ENCODE measurements at places on chromosomes 7 and 10.

- no peak for DNase-seq
These were observed 30.2 kb downstream of the MICALL2 start for GRCh38 chr7:1428941-1429501.

- no peak for DNase-seq
These were observed 146.8 kb upstream of the SLC26A5 start for GRCh38 chr7:103592844-103593243.

- no peak for DNase-seq
These were observed 12.2 kb downstream of the GPR26 start for GRCh38 chr10:123678376-123678775.

GRCh38 chr7:135207406-135208101, 3.8 kb downstream of the WDR91 start:
- no peak for DNase-seq

DNA sequence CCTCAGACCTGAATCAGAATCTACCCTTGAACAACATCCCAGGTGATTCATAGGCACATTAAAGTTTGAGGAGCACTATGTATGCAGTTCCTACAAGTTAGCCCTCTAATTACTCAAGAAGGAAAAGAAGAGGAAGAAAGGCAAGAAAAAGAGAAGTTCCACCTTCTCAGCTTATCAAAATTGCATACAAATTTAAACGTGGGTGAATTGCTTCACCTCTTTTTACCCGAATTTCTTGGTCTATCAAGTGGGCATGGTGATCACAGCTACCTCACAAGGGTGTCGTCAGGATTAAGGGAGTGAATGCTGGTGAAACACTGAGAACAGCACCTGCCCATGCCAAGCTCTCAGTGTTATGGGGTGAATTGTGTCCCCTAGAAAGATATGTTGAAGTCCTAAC, 43.8 kb upstream of the PAPSS2 start:
- DNase-seq = no peak

- no peak for DNase-seq
These were observed 4.5 kb upstream of the CYP26A1 start for GRCh38 chr10:93069245-93069561.

- DNase-seq = no peak
These were observed 2.4 kb downstream of the TRPV6 start for GRCh38 chr7:142883145-142883544.

DNA sequence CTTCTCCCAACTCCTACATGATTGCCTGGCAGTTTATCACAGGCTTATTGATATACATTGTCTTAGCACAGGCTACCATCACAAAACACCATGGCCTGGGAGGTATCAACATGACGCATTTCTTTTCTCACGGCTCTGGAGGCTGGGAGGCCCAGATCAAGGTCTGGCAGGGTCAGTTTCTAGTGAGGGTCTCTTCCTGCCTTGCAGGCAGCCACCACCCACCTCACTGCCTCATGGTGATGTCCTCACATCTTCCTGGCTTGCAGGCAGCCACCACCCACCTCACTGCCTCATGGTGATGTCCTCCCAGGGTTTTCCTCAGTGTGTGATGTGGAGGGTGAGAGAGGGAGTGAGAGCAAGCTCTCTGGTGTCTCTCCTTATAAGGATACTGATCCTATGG, 599.3 kb upstream of the MKI67 start:
- DNase-seq = no peak

DNA sequence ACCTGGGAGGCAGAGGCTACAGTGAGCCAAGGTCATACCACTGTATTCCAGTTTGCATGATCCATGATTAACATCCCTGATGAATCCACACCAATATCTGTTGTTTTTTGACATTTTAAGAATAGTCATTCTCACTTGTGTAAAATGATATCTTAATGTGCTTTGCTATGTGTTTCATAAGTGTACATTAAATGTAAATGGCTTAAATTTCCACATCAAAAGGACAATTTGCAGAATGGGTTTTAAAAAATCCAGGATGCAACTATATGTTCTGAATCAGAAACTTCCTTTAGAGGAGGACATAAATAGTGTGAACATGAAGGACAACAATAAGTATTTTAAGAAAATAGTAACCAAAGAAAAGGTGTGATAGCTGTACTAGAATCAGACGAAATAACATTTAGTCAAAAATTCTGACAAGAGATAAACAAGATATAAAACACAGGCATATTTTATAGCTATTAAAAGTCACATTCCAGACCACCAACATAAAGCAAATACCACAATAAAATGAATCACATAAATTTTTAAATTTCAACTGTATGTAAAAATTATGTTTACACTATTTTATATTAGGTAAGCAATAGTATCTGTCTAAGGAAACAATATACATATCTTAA, 42.4 kb downstream of the AKR1C3 start:
- DNase-seq = no peak

DNA sequence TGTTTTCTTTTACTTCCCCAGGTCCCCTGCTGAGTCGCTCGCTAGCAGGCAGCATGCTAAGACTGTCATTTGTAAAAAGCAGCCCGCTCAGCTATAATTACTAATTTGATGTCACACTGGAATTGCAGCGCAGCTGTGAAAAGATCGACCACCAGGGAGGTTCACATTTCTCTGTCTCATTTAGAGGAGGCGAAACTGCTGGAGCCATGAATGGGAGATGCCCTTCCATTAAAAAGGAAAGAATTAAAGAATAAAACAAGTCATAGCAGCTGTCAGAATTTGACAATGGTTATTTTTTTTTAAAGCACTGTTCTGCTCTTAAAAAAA, 153.5 kb downstream of the PIP4K2A start:
- no peak for DNase-seq

DNA sequence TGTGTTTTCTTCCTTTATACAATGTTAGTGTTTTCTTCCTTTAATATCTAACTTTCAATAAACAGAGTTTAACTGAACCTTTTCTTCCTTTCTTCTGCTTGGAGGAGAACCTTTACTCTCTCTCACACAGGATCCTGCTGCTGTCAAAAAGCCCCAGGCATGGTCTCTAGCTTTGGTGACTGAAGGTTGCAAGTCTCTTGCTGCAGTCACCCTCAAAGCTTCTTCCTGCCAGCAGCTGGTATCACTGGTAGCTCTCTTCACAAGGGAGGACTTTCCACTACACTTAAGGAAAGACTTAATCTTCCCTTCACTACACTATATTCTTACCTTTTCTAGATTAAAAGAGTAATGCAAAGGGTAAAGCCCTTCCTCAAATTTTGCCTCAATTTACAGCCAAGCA, 153.4 kb downstream of the SGMS1 start:
- DNase-seq = no peak

GRCh38 chr7:39847227-39847626, 102.8 kb upstream of the CDK13 start:
- no peak for DNase-seq

DNA sequence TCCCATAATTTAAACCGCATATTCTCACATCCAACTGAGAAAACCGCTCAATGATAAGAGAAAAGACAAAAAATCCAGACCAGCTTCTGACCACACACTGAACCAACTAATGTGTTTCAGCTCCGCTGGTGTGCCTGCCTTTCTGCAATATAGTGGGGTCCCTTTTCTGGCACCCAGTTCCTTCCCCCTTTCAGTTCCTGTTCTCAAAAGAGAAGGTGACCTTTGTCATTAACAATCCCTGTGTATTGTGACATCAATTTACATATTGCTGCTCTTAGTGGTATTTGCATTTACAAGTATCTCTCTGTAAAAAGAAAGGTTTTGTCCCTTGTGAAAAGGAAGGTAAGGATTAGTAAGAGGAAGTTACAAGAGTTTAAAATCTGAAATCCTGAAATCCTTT, 1.4 kb downstream of the PPP1R17 start:
- DNase-seq = peak; percentile 8

DNA sequence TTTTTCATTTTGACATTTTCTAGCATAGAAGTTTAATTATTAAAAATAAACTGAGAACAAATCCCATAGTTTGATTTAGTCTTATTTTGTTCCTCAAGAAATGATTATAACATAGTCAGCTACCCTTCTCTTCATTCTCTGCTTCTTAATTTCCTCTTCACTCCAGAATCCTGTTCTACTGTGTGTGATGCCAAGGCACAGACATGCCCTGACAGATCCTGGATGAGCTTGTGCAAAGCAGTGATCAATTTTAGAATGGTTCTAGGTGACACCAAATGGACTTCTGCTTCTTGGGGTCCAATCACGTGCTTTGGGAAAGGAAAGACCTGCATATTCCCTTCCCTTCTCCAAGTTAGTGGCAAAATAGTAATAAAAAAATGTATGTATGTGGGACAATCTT, 665.6 kb downstream of the MAGI2 start:
- DNase-seq = no peak

DNA sequence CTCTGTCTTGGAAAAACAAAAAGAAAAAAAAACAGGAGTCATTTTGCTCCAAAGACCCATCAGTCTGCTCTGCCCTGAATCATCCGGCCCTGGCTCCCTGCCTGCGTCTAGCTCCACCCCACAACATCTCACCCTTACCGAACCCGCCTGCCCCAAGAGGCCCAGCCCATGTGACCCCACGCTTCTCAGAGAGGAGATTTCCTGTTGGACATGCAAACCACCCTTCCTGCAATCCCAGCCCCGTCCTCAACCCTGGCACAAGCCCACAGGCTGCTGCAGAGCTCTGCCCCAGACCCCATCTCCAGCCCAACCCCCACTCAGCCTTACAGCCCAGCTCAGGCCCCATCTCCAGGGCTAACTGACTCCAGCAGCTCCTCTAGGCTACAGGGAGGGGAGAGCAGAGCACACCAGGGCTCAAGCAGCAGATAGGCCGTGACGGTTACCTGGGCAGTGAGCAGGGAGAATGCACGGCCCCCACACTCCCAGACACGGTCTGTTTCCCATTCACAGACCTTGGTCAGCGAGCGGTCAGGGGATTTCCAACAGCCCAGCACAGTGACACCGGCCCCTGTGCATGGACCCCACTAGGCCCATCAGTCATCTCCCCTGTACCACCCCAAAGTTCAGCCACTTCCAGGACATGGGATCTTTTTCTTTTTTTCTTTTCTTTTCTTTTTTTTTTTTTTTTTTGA, 69.9 kb upstream of the GTF2I start:
- DNase-seq = peak; percentile 71

DNA sequence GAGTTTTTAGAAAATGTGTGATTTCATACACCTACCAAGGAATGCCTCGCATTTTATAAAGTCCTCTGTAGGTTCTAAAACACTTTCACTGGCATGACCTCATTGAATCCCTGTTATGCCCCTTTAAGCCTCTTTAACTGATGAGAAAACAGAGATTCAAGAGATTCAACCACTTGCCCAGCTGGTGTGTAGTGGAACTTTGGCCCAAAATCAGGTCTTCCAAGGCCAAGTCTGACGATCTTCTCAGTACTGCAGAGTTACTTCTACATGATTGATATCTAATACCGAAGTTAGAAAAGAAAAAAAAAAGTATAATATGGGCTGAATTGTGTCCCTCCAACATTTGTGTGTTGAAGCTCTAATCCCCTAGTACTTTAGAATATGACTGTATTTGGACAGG, 202.0 kb downstream of the WDR11 start:
- no peak for DNase-seq

DNA sequence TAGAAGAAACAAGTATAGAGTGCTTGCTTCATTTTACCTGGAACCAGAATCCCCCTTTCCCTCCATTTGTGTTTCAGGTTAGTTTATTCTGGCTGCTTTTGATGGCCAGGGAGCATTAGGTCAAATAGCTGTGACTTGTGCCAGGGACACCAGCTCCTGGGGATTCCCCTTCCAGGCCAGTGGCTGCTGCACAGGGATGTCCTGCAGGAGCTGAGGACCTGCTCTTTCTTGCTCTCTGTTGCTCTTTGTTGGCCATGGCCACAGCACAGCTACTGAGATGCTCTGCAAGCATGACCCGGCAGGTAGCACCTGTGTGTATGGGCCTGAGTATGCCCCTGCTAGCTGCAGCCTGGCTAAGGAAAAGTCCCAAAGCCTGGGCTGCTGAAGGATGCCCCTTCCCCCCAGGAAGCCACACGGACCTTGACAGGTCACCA, 208.9 kb downstream of the EBF3 start:
- DNase-seq = no peak

- no peak for DNase-seq
These were observed 52.7 kb downstream of the HIPK2 start for GRCh38 chr7:139725077-139725476.

GRCh38 chr10:100886091-100886490, 26.7 kb upstream of the SLF2 start:
- no peak for DNase-seq

- DNase-seq = no peak
These were observed 175.4 kb downstream of the GNAI1 start for GRCh38 chr7:80309971-80310549.

GRCh38 chr7:110607050-110607857, 483.7 kb upstream of the LRRN3 start:
- DNase-seq = no peak

GRCh38 chr7:103683348-103683747, 237.3 kb upstream of the SLC26A5 start:
- DNase-seq = no peak

- DNase-seq = no peak
These were observed 12.3 kb downstream of the CISD1 start for GRCh38 chr10:58281092-58281752.

- no peak for DNase-seq
These were observed 630.8 kb downstream of the SUGCT start for GRCh38 chr7:40765639-40766038.

- no peak for DNase-seq
These were observed 5.6 kb downstream of the MGAM start for GRCh38 chr7:142001163-142001874.

DNA sequence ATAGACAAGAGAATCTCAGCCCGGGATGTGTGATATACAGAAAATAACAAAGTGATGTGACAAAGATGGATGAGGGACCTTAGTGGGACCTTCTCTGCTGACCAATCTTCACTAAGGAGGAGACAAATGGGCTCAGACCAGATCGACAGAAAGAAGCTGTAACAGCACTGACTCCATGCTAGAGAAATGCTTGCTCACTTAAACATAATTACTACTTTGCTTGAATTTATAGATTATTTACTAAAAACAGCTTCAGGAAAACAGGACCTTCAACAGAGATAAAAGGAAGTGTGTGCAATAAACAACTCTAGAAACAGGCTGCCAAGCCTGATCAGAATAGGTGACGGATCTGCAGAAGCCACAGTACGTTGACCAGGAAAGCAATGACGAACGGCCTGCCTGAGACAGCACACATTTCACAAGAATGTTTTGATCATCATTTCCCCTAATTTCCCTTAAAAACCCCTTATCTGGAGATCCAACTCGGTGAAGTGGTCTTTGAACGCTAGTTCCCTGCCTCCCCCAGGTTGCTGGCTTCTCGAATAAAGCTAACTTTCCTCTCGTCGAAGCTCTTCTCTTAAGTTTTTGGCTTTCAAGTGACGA, 98.4 kb upstream of the STEAP1B start:
- no peak for DNase-seq

- no peak for DNase-seq
These were observed 59.1 kb upstream of the PPIF start for GRCh38 chr10:79287973-79288723.

GRCh38 chr7:36969376-36969775, 245.1 kb upstream of the AOAH start:
- DNase-seq = no peak

GRCh38 chr7:149180722-149181449, 14.5 kb upstream of the ZNF282 start:
- no peak for DNase-seq
